Activated T-helper 17 cell treated with anti-CD3 and anti-CD28 coated beads, Interleukin-2, amount 50 U/mL, for 72 hours (primary cell): ENCODE measurements at places on chromosomes 3 and 15. TPM values are rescaled to one million over a fixed set of nuclear protein-coding genes. Genes with fewer than 3 reads are reported as not detected.

The CCDC32 gene
- 41.3 TPM for total RNA-seq

The PLA2G4D gene
- 0.09 TPM for total RNA-seq

The PPP1R14D gene
- total RNA-seq: not detected

DNA sequence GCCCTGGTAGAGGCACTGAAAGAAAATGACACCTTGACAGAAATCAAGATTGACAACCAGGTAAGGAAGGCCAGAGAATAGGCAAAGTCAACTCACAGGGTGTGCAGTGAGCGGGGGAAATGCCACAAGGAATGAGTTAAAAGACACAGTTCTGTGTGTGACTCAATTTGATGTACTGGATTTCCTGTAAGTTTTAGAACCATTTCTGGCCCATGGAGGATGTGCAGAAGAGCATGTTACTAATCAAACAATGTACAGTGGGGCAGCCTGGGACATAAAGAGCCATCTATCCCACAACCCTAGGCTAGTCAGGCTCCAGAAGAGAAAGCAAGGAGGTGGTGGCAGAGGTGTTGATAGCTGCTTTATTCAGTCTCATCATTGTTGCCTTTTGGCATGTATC lies 31.2 kb upstream of the TMOD3 start:
- ATAC-seq: peak; percentile 28

GRCh38 chr3:187734841-187735240 lies 10.4 kb downstream of the BCL6 start:
- ATAC-seq: no peak

DNA sequence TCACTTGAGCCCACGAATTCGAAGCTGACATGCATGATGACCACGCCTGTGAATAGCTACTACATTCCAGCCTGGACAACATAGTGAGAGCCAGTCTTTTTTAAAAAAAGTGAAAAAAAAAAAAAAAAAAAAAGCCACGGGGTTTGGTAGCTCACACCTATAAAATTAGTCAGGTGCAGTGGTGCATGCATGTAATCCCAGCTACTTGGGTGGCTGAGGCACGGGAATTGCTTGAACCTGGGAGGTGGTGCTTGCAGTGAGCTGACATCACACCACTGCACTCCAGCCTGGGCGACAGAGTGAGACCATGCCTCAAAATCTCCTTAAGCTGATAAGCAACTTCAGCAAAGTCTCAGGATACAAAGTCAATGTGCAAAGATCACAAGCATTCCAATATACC lies 44.4 kb downstream of the CSNK1G1 start:
- no peak for ATAC-seq

GRCh38 chr15:77921664-77922063 lies 155.8 kb downstream of the TBC1D2B start:
- no peak for ATAC-seq

DNA sequence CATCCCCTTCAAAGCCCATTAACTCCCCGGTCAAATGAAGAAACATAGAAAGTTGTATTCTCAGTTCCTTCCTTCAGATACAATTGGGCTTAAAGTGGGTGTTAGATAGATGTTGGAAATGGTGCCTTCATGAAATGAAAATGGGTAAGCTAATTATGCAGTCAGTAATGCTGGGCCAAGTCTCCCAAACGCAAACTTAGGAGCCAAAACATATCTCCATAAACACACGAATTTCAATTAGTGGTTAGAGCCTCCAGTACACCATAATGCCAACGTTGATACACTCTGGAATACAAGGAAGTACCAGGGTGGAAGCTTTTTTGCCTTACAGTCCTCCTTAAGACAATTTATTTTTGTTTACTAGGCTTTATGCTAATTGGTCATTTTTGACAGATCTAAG lies 1059.0 kb downstream of the TUSC7 start:
- no peak for ATAC-seq
